Effector memory CD8-positive, alpha-beta T cell (primary cell): ENCODE measurements at places on chromosomes 3 and 15.

- no peak for DNase-seq
Measured at GRCh38 chr3:109702252-109702651, 364.9 kb upstream of the DPPA4 start.

DNA sequence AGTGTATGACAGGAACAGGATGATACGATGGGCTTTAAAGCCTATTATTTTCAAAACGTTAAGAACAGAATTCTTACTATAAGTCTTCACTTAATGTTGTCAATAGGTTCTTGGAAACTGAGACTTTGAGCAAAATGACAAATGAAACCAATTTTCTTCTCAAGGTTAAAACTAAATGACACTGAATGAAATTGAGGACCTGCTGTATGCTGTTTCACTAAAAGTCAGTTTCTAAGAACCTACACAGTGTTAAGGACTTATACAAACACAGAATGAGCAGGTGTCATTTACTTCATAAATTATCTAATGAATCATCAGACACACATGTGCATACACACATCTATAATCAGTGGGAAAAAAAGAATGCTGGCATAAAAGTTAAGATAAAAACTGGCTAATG is 106.9 kb downstream of the RFTN1 start:
- no peak for DNase-seq

- peak; percentile 54 for DNase-seq
Measured at GRCh38 chr15:90902040-90902839, 862 bp upstream of the MAN2A2 start.

DNA sequence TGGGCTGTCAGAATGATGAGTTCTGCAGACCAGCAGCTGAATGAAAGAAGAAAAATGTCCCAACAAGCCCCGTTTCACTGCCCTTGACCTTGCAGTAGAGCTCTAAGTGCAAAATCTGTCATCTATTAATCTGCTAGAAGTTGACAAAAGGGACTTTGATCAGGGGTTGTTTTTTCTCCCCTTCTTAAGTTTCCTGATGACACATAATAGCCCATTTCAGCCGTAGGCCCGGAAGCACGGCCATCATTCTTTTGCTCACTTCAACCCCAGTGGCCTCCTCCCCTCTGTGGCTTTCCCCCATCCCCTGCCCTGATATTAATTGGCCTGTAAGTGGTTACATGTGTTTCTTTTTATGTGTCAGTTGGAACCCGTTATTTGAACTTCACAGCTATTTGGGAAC is 298.9 kb downstream of the RPLP1 start:
- DNase-seq, result no peak

DNA sequence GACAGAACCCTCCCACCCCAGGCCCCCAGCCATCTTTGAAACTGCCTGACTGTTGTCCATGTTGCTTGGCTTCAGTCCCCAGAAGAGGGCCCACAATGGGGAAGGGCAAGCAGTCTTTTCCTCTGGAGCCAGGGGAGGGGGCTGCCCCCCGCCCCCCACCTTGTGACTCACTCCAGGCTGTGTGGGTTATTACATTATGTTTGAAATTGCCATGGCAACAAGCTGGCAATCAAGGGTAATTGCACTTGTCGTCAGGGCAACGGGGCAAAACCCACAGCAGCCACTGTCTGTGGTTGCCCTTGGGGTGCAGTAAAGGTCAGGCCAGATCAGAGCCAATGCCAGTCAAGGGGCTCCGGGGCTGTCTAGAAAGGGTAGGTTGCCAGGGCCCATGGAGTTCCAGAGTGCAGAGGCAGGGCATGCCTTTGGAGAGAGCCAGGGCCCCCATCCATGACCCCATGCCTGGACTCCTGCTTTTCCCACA is 3.1 kb upstream of the CAMKV start:
- DNase-seq, result no peak

GRCh38 chr3:98333989-98334606 is 19.6 kb upstream of the OR5K4 start:
- DNase-seq, result no peak

- DNase-seq, result no peak
Measured at GRCh38 chr15:28191832-28192231, 92.7 kb upstream of the OCA2 start.

GRCh38 chr15:100531823-100532327 is 3.1 kb upstream of the CERS3 start:
- DNase-seq, result no peak

DNA sequence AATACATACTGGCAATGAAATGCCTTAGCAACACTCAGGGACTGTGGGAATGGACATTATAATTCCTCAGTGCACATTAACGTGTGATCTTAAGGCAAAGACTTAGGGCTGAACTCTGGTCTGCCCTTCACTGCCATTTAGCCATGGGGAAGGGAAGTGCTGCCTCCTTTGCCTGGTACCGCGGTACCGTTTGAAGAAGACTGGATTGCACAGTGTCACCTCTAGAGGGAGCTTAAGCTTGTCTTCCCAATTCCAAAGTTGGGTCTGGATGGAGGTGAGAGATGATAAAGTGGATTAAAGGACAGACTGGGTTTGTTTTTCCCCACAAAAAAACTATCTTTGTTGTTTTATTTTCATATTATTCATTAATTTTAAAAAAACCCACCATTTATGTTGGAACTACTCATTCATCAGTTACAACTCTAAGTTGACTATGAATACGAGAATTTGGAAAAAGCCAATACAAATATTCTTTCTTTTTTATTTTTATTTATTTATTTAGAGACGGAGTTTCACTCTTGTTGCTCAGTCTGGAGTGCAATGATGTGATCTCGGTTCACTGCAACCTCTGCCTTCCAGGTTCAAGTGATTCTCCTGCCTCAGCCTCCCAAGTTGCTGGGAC is 60.0 kb upstream of the SYN2 start:
- DNase-seq, result no peak

- DNase-seq, result no peak
Measured at GRCh38 chr3:131114256-131114655, 87.6 kb downstream of the NEK11 start.

DNA sequence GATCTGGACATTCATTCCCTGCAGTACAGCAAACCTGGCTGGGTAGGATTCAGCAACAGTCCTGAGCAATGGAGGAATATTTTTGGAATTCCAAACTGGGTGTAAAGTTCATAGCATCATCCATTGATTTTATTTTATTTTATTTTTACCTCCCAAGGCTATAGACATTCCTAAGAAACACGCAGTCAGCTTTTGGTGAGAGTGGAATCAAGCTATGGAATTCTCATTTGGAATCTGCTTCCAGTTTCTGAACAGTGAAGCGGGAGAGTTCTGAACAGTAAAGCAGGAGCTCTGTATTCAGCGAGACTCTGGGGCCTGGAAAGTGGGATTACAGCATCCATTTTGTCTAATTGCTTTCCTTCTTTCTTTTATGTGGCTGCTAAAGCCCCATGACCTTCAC is 1.4 kb upstream of the PDZRN3 start:
- no peak for DNase-seq

DNA sequence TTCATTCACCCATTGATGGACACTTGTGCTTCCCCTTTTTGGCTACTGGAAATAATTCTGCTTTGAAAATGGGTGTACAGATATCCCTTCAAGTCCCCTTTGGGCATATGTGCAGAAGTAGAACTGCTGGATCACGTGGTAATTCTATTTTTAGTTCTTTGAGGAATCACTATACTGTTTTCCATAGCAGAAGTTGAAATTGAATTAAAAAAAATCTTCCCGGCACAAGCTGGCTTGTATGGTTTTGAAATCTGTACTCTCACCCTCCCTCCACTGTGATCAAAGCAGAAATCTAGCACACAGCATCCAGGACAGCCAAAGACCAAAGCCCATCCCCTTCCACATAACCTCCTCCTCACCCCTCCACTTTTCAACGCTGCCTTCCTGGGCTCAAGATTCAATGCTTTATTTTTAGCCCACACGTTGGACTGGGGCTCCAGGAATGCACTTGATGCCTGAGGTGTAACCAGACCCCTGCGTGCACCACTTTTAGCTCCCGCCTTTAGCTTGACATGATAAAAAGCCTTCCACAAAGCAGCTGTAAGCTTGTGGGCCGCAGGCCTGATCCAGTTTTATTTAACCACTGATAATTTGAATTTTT is 29.9 kb downstream of the TMEM40 start:
- no peak for DNase-seq

GRCh38 chr15:69578787-69579583 is 126.4 kb downstream of the RPLP1 start:
- DNase-seq, result peak; percentile 9

DNA sequence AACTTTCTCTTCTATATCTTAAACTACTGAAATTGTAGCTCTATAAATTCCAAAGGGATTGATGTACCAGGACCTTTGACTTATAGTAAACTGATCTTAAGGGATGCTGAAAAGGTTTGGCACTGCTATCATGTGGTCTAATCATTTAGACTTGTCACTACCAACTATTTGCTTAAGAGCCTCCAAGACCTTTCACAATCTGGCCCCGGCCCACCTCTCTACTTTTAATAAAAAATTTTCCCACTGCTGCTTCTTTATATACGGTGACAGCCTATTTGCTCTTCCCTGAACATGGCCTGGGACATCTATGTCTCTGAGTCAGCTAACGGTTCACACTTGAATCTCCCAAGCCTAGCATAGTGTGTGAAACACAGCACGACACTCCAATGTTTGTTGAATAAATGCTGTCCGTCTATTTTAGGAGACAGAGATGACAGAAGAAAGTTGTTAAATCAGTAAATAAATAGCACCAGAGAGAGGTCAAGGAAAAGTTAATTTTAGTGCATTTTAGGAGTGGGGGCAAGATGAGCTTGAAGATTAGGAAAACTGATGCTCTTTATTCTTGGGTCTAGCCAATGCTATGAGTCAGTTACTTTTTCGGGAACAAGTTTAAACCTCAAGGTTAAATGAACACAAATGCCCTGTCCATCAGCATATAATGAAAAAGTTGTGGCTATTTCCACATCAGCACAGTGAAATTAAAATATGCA is 212.9 kb downstream of the TIGIT start:
- no peak for DNase-seq

- DNase-seq, result no peak
Measured at GRCh38 chr3:100902572-100902971, 90.6 kb downstream of the ABI3BP start.

GRCh38 chr15:57057134-57057930 is 138.9 kb downstream of the TCF12 start:
- no peak for DNase-seq

- DNase-seq, result peak; percentile 11
Measured at GRCh38 chr15:86231864-86232721, 152.4 kb downstream of the AGBL1 start.

GRCh38 chr15:36024031-36024688 is 478.2 kb upstream of the DPH6 start:
- DNase-seq, result no peak

GRCh38 chr3:24042174-24043059 is 97.3 kb downstream of the NR1D2 start:
- DNase-seq, result no peak

GRCh38 chr15:91849749-91850161 is 3.8 kb upstream of the SLCO3A1 start:
- DNase-seq, result no peak
